ENCODE measurements at places on chromosomes 7 and 10.
A peak's percentile ranks its signal among the peaks of the same experiment; 100 is the strongest.

DNA sequence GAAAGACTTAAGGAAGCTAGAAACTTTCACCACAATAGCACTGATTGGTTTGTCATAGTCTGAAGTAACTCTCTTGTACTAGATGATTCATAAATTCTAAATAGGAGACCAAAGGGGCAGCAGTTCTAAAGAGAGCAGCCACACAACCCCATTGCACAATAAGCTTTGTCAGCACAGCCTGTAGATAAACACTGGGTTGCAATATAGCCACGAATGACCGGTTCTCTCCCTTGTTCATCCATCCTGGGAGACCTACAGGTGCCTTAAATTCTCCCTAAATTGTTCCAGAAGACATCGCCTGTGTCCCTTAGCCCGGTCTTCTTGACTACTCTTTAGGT lies 167.0 kb downstream of the SNX13 start:
- DNase-seq, result peak; percentile 87

- no peak for DNase-seq
Observed at GRCh38 chr7:28123752-28124151, 56.8 kb downstream of the JAZF1 start.

GRCh38 chr7:36379831-36380504 lies 9.7 kb upstream of the ANLN start:
- DNase-seq, result no peak

DNA sequence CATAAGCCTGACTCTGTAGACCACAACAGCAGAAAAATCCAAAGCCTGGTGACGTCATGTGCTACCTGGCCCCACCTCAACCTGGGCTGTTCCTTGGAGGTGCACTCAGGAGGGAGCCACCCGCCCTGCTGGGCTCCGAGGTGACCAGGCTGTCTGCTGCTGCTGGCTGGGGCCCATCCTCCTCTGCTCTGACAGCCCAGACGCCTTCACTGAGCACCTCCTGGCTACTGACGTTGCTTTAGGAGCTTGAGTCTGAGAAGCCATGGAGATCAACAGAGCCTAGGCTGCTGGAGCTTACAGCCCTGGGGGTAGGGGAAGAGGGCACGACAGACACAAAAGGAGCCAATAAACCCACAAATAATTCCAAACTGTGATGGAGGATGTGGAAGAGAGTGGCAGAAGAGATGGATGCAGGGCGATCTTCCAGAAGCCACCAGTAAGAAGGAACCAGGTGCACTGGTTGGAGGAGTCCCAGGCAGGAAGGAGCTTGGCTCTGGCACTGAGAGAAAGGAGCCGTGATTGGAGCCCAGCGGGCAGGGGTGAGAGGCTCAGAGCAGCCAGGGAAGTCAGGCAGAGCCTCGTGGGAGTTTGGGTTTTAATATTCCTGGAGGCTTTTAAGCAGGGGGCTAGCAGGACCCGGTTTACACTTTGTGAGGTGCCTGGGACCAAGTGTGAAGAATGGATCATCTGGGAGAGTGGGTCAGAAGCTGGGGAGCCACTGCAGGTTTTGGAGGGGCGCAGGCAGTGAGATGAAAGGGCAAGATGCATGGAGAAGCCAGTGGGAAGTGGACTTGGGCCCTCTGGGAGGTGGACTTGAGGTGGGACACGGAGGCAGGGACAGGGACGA lies 1.7 kb upstream of the PTPRE start:
- DNase-seq, result no peak

- peak; percentile 77 for DNase-seq
Observed at GRCh38 chr10:98528166-98528804, 81.5 kb upstream of the HPS1 start.

- no peak for DNase-seq
Observed at GRCh38 chr10:72763201-72763600, 71.3 kb downstream of the MCU start.

DNA sequence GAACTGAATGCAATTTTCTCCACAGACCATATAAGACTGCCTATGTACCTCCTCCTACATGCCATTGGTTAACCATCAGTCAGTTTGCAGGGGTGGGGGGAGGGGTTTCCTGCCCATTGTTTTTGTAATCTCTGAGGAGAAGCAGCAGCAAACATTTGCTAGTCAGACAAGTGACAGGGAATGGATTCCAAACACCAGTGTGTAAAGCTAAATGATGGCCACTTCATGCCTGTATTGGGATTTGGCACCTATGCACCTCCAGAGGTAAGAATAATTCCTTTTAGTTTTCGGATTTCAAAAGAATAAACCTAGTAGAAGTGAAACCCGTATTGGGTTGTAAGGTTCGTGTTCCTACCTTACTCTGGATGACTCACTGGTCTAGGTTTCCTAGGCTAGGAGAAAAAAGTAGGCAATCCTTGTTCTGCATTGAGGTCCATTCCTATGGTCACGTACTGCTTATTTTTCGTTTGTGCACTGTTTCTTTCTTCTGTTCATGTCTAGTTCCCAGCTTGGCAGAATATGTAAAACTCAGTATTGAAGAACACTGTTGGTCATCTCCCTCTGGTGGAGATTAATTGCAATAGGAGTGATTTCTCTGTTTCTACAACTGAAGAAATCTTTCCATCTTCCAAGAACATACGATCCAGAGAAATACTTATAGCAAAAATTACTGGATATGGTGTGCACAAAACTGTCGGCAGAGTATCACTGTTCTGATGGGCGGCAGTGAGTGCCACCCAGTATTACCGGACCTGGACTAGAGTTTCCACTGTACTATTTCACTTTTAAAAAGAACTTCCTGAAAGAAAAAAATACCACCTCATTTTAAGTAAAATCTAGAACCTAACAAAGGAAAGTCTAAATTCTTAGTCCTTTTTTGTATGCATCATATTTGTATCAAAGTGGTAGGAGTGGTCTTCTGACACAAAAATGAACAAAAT lies at the start of gene AKR1C3:
Gene AKR1C3, plus strand, starts transcription at position 150 of the 941 bp plus-strand sequence. Its CDS starts 31 bp downstream, at position 181.
- DNase-seq, result peak; percentile 59

DNA sequence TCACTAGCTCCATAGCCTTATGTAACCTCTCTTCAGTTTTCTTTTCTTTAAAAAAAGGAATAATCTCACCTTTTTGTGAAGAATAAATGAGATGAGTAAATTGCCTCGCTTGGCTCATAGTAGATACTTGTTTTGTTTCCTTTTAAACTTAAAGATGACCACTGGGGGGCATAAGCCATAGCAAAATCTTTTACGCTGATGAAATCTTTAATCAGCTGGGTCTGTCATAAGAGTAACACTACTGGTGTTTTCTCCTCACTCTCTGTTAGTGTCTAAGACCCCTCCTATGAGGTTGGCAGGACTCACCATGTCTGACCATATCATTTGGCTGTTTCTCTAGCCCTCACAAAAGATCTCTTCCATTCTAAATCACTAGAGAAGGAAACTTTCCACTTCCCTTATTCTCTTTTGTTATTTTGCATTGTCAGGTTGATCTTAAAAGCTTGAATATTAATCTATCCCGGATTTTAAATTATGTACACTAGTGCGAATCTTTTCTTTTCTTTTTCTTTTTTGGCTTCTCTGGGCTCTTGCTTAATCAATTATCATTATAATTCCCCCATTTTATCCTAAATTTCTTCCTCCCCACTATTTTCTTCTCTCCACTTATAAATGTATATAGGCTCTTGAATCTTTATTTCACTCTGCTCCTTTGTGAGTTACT lies 12.5 kb downstream of the STAG3 start:
- DNase-seq, result peak; percentile 37

DNA sequence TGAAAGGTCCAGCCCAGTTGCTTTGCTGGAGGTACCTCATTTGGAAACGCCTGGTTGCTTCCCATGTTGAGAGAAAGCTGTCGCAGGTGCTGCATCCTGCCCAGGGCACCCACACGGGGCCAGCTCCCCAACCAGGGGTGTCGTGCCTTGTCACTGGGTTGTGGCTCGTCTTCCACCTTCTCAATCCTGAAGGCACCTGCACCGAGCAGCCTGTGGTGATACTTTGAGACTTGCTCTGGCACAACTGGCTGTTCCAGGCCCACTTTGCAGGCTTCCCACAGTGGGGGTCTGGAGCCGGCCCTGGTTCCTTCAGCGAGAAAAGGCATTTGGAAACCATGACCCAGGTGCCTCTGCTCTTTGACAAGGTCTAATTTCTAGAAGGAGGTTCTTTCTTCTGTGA lies 197.3 kb upstream of the PPP2R2D start:
- no peak for DNase-seq

- no peak for DNase-seq
Observed at GRCh38 chr10:116787053-116787659, 44.8 kb upstream of the HSPA12A start.

GRCh38 chr10:43199684-43200537 lies 61.7 kb downstream of the CSGALNACT2 start:
- no peak for DNase-seq

GRCh38 chr10:123550675-123551096 lies 115.5 kb upstream of the GPR26 start:
- DNase-seq, result no peak

- DNase-seq, result no peak
Observed at GRCh38 chr10:129774736-129775401, 189.2 kb downstream of the EBF3 start.

GRCh38 chr10:116201011-116201410 lies 72.0 kb downstream of the GFRA1 start:
- peak; percentile 70 for DNase-seq

GRCh38 chr7:120725376-120726039 lies 132.4 kb downstream of the TSPAN12 start:
- peak; percentile 27 for DNase-seq

DNA sequence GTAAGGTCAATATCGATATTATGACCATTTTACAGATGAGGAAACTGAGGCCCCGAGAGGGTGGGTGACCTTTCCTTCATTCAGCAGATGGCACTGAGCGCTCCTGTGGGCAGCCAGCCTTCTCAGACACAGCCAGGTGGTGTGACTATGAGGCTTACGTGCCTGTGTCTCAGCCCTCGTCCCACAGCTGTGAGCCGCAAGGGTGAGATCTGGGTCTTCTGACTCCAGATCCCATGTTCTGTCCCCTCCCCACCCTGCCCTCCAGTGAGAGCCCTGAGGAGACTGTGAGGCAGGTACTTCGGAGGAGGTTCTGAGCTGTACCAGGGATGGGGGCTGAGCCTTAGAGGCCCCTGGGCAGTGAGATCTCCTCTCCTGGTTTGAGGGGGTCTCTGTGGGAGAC lies 613.8 kb upstream of the FOXK1 start:
- DNase-seq, result no peak

GRCh38 chr7:34463830-34464229 lies 194.2 kb upstream of the NPSR1 start:
- no peak for DNase-seq

DNA sequence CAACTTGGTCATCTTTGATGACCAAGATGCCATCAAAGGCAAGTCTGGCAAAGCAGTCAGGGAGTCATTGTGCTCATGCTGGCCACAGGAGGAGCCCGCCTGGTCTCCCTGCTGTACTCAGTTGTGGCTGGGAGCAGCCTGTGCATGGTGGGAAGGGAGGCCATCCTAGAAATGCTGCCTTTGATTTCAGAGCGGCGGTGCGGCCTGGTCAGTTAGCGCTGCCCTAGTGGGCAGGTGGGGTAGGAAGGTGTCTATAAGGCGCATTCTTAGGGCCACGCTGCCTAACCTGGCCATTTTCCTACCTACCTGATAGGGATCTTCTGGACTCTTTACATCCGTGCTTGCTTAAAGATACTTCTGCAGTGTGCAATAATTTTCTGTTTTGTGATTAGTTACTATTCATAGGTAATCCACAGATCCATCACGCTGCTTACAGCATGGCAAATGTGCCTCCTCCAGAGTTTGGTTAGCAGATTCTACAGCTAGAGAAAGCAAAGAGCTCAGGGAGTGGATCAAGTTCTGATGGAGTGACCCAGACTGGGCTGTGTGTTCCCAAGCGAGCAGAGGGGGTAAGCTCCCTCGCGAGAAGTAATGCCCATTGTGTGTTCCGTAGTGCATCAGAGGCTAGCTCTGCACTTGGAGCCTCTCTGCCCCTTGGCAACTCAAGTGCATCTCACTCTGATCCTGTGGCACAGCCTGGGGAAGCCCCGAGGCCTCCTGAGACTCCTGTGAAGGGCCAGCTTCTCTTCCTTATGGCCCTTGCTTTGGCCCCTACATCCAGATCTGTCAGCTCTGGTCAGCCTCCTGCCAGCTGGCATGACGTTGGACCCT lies 970.1 kb upstream of the ZNF722 start:
- no peak for DNase-seq

DNA sequence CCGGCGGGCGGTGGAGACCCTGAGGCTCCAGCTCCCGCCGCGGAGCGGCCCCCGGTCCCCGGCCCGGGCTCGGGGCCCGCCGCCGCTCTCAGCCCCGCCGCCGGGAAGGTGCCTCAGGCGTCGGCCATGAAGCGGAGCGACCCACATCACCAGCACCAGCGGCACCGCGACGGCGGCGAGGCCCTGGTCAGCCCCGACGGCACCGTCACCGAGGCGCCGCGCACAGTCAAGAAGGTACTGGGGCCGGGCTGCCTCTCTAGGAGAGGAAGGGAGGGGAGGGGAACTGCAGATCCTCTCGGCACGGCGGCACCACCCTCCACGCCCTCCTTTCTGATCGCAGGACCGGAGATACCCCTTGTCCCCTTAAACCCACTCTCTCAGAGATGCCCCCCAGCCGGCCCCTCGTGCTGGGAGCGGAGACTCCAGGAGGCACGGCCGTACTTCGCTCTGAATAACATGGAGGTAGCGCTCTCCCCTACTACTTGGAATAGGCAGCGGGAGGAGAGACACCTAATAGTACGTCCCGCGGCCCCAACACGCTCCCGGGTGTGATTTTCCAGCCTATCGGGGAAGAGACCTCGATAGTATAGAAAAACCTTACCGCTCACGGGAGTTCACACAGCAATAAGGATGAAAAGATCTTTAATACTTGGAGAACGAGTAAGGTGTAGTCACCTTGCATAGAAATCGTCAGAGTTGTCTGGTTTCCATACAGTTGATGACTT lies 538 bp downstream of the AHCYL2 start:
- peak; percentile 32 for DNase-seq

- no peak for DNase-seq
Observed at GRCh38 chr7:128406314-128407232, 3.2 kb downstream of the IMPDH1 start.

- no peak for DNase-seq
Observed at GRCh38 chr10:80281292-80281691, 8.2 kb downstream of the MAT1A start.

DNA sequence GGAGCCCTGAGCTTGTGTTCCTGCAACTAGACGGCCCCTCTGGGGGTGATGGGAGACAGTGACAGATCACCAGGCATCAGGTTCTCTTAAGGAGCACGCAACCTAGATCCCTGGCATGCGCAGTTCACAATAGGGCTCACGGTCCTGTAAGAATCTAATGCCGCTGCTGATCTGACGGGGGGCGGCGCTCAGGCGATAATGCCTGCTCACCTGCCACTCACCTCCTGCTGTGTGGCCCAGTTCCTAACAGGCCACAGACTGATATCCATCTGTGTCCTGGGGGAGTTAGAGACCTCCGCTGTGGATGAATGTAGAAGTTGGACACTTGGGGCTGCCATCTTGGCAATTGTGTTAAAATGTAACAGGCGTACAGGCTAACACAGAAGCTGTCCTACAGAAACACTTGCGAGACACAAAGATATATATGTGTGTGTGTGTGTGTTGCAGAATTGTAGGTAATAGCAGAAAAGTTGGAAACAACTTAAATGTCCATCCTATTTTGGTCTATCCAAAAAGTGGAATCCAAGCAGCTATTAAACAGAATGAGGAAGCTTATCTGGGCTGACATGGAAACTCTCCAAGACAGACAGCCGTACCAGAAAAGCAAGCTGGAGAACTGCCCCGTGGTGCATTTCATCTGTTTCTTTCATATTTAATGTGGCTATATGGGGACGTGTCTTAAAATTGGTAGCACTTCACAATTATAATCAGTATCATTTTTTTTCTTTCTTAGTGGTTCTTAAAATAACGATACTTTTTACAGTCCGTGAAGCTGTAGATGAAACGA lies 82.8 kb downstream of the MKI67 start:
- no peak for DNase-seq

Measured in HFFc6 (cell line).